ENCODE measurements at places on chromosomes 5 and 9. TPM values are rescaled to one million over a fixed set of nuclear protein-coding genes. Genes with fewer than 3 reads are reported as not detected.

Gene FSD1L
- 7.6 TPM for total RNA-seq

Gene LCN9
- total RNA-seq = not detected

GRCh38 chr5:78634634-78635033 is 13.9 kb downstream of the LHFPL2 start:
- DNase-seq = no peak

GRCh38 chr5:133877351-133878235 is 90.8 kb downstream of the C5orf15 start:
- DNase-seq = no peak

Gene GARIN3
- total RNA-seq = not detected

Gene PCDHGB6
- total RNA-seq = 5.0 TPM

DNA sequence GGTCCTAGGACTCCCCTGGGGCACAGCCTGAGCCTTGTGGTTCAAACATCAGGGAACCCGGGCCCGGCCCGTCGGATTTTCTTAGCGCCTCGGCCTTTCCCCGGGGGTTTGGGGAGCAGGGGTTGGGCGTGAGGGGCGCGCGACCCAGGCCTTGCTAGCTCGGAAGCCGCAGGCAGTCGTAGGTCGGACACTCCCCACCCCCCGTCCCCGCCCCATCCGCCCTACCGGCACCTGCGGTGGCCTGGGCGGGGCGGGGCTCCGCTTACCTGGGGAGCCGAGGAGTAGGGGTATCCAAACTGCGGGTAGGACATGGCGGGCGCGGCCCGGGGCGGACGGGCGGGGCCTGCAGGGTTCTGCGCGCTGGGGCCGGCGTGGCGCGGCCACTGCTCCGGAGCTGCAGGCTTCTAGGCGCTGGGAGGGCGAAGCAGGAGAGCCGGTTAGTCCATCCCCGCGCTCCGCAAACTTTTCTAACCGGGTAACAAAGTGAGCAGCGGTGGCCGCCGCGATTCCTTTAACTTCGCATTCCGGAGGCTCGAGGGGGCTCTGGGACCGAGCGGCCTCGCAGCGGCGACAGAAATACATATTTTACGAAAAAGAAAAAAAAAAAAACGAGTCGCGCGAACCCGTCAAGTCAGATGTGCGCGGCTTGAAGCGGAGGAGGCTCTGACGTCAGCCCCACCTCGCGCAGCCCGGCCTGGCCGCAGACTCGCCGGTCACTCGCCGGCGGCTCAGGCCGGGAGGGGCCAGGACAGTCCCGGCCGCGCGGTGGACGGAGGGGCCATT is at the start of gene IRX4:
Gene IRX4, minus strand, starts transcription at position 589 of the 783 bp plus-strand sequence. Its CDS starts 278 bp downstream, at position 311.
- no peak for DNase-seq

GRCh38 chr5:122154910-122155309 is 25.6 kb downstream of the ZNF474 start:
- DNase-seq = no peak

GRCh38 chr9:73753171-73753570 is 601.5 kb downstream of the ANXA1 start:
- DNase-seq = no peak

Gene AQP7
- total RNA-seq = 150 TPM

DNA sequence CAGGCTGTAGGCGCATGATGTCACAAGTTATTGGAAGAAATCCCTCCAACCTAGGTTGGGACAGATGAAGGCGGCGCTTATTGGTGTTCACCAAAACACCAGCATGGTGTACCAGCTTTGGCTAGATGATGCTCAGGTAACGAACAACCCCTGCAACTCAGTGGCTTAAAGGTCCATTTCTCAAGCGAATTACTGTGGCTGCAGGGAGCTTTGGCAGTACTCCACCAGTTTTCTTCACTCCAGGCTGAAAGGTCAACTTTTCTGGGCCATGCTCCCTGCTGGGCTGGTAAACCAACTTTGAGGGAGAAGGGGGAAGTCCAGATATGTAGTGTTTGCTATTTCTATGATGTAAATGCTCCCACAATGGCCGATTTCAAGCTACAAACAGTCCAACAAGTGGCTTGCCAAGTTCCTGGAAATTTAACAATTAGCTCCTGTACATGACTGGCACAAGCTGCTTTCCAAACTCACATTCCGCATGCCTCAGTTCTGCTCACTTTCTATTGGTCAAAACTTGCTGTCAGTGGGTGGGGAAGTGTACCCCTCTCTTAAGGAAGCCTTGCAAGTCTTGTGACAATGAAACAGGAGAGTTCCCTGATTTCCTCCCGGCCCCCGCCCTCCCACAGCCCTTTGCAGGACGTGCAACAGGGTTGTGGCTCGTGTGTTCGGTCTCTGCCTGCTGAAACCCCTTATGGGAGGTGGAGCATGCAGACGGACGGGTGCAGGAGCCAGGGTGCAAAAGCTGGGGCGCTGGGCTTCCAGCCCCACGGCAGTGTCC is 588 bp upstream of the ZBED3 start:
- peak; percentile 28 for DNase-seq

GRCh38 chr5:10465726-10466125 is 24.0 kb downstream of the ROPN1L start:
- no peak for DNase-seq

- DNase-seq = no peak
Observed at GRCh38 chr5:134079748-134080581, 34.5 kb upstream of the TCF7 start.

DNA sequence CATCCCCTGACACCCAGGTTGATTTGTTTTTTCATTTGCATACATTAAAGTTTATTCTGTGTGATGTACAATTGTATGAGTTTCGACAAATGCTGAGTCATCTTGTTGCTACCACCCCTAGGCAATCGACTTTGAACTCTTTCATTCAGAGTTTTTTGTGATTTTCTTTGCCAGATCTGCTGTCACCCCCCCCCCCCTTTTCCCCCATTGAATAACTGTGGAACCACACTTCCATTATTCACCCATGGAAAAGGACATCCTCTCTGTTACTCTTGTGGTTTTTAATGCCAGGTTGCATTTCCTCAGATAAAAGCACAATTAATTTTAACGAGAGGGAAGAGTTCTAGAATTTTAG is 13.7 kb upstream of the FAM120AOS start:
- DNase-seq = no peak

- DNase-seq = no peak
Observed at GRCh38 chr9:105204416-105204815, 40.0 kb upstream of the SLC44A1 start.

Gene STPG3
- 0.58 TPM for total RNA-seq

DNA sequence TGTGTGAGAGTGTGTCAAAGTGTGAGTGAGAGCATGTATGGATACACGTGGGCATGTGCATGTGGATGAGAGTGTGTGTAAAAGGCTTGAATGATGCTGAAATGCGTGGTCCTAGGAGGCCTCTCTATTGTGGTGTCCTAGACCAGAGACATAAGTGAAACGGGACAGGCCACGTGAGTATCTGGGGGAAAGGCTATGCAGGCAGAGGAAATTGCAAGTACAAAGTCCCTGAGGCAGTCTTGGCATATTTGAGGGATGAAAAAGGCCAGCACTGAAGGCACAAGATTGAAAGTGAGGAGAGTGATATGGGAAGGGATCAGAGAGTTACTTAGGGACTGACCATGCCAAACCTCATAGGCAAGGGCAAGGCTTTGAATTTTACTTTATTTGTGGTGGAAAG is 67.2 kb upstream of the CCDC152 start:
- DNase-seq = no peak

DNA sequence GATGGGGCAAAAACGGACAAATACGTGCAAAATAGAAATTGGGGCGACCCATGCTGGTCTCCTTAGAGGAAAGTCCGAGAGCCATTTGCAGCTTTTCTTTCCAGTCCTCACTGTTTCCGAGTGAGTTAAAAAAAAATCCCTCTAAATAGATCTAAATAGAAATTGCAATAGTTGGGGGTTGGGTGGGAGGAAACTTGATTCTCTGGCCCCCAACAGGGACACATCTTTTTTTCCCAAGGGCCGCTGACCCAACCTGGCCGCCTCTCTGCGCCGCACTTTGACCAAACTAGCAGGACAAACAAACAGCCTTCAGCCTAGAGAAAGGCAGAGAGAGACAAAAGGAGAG is 2.8 kb upstream of the NKX2-5 start:
- DNase-seq = no peak

DNA sequence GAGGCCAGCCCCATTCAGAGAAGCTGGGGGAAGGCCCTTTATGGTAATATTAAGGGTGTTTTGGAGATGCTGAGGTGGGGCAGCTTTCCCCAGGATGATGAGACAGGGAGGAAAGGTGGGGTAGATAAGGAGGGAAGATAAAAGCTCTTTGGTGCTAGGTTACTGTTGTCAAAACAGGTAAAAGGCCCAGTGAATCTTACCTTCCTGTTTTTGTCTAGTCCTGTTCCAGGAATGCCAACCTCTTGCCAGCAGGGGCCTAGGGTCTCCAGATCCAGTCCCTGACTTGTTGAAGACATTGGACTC is 797 bp upstream of the CCL27 start:
- DNase-seq = no peak

- DNase-seq = no peak
Observed at GRCh38 chr5:13627673-13628454, 316.6 kb downstream of the DNAH5 start.

Gene PRELID2
- 12.2 TPM for total RNA-seq

DNA sequence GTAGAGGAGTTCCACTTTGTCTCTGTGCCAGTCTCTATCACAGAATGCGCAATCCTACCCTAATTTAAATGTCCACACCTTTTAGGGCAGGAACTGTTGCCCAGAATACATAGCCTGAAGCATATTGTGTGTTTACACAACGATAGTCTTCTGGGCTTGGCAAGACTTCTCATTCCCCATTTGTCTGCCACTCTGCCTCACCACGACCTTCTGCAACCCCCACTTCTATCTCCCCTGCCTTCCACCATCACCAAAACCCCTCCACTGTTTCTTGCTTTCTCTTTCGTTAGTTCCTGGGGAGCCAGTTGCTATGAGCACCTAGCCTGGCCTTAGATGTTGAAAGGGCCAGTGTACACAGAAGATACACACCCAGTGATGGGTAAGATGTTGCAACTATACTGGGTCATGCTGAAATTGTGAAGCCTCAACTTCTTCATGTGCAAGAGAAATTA is 883 bp upstream of the RNF145 start:
- no peak for DNase-seq

GRCh38 chr5:24407466-24407865 is 237.3 kb downstream of the CDH10 start:
- no peak for DNase-seq

Gene THBS4
- 51.4 TPM for total RNA-seq

- DNase-seq = no peak
Observed at GRCh38 chr9:128969491-128969890, 22.0 kb downstream of the NUP188 start.

Gene PPIC
- 47.5 TPM for total RNA-seq

DNA sequence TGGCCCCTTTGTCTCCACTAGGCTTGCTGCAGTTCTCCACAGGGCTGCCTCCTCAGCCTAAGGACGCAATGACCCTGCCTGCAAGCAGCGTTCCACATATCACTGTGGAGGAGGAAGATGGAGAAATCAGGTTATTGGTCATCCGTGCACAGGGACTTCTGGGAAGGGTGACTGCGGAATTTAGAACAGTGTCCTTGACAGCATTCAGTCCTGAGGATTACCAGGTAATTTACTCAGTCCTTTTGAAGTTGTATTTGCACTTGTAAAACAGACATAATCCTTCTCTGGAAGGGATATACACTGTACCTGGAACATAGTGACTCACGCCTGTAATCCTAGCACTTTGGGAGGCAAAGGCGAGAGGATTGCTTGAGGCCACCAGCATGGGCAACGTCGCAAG is 116.6 kb downstream of the ADGRV1 start:
- DNase-seq = no peak

Gene UGT3A1
- not detected for total RNA-seq

- DNase-seq = no peak
Observed at GRCh38 chr5:50768634-50769033, 102.2 kb downstream of the PARP8 start.

Gene CCDC112
- 5.3 TPM for total RNA-seq

DNA sequence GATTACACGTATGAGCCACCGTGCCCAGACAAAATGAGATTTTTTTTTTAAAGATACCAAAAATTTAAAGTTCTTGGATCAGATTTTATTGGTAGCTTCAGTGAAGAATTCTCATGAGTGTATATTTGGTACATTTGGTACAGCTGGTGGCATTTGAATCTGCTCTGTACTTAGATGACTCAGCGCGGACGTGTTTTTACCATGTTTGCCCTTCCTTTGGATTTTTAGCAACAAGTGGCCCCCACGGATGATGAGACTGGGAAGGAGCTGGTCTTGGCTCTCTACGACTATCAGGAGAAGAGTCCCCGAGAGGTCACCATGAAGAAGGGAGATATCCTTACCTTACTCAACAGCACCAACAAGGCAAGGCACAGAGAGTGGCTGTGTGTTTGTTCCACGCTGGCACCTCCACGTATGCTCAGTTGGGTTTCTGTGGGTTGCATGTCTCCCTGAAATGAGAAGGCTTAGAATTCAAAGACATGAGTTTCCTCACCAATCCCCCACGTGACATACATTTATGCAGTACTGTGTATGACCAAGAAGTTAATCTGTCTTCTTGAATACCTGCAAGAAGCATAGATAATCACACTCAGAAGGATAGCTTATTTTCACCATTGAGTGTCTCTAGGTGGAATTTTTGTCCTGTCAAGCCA is 36.3 kb downstream of the SPTAN1 start:
- no peak for DNase-seq

DNA sequence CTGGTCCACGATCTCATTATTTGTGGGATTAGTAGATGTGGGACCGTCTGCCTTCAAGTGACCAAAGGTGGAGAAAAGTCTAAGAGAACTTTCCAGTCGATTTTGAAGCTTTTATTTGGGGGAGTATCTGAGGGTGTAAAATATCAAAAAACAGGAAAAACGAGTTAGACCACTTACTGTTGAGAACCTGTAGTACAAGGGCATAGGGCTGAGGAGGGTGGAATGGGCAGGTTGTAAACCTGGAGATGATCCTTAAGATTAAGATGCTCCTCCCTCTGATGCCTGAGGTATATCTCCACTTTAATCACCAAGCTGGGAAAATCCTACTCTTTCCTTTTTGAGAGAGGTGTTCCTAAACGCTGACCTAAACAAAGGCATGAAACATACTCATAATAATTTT is 32.0 kb upstream of the GTF2H2C start:
- DNase-seq = no peak

Gene FOXI1
- not detected for total RNA-seq

DNA sequence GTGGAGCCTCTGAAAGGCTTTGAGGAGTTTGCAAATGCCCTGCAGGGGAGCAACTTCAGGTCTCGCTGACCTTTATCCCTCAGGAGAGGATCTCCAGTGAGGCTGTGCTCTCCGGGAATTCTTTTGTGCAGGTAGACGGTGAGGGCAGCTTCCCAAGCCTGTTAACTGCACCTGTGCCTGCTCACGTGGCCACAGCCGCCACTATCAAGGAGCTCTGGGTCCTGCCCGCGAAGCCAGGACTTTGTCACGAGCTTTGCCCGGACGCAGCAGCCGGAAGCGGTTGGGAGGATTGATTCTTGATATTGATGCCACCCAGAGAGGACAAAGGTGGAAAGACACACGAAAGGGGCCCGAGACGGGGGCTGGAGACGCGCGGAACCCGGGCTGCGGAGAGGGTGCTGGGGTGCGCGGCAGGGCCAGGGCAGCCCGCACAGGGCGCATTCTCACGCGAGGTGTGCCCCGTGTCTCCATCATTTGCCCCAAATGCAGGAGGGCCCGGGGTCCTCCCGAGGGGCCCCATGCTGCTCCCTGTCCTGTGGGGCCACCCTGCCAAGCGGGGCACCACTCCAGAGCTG is 18.2 kb downstream of the SLC9A3 start:
- DNase-seq = no peak

- DNase-seq = peak; percentile 67
Observed at GRCh38 chr9:137694962-137695875, 76.4 kb downstream of the EHMT1 start.

- DNase-seq = no peak
Observed at GRCh38 chr9:36840898-36841536, 193.1 kb downstream of the PAX5 start.
